Activated CD4-positive, alpha-beta memory T cell treated with anti-CD3 and anti-CD28 coated beads for 36 hours (primary cell): ENCODE measurements at places on chromosomes 1 and 21. TPM values are rescaled to one million over a fixed set of nuclear protein-coding genes. Genes with fewer than 3 reads are reported as not detected.
A peak's percentile ranks its signal among the peaks of the same experiment; 100 is the strongest.

KRTAP6-1 gene
- total RNA-seq, result not detected

GPR52 gene
- 0.56 TPM for total RNA-seq

- no peaks in the 10 kb centered on the region for H3K27me3 ChIP-seq
- H3K27ac ChIP-seq, result peak overlapping the region; percentile 90
- no peak for DNase-seq
- H3K4me3 ChIP-seq, result peak overlapping the region; percentile 90
These were observed 958 bp downstream of the NFYC start for GRCh38 chr1:40692429-40692895.

GRCh38 chr21:36489776-36490165 lies 9.8 kb upstream of the CLDN14 start:
- H3K27ac ChIP-seq, result no peak overlapping the region
- no peaks in the 10 kb centered on the region for H3K4me1 ChIP-seq
- H3K27me3 ChIP-seq, result peaks cover 12% of the 10 kb centered on the region
- H3K4me3 ChIP-seq, result no peak overlapping the region

DNA sequence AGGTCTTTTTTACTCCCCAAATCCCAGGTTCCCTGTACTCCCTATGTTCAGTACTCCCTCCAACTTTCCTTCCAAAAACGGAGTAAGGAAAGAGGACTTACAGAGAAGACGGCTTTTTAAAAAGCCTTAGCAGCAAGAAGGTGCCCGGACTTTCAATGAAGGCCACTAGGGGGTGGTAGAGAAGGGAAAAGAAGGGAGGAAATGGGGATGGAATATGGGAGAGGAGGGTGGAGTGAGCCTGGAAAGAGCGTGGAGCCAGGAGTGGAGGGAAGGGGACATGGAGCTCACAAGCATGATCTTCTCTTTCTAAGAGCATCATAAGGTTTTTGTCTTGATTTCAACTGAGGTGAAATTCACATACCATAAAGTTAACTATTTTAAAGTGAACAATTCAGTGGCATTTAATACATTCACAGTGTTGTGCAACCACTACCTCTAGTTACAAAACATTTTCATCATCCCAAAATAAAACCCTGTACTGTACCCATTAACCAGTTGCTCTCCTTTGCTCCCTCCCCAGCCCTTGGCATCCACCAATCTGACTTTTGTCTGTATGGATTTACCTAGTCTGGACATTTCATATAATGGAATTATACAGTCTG lies 129.9 kb downstream of the ZNF281 start:
- peak; percentile 40 for DNase-seq
- no peak overlapping the region for H3K4me3 ChIP-seq
- H3K27me3 ChIP-seq, result no peaks in the 10 kb centered on the region
- no peak overlapping the region for H3K27ac ChIP-seq

GRCh38 chr1:210684466-210685294 lies 356.0 kb downstream of the HHAT start:
- no peaks in the 10 kb centered on the region for H3K4me1 ChIP-seq
- no peaks in the 10 kb centered on the region for H3K36me3 ChIP-seq
- H3K27ac ChIP-seq, result no peak overlapping the region
- H3K27me3 ChIP-seq, result no peaks in the 10 kb centered on the region
- peak; percentile 14 for DNase-seq

- H3K36me3 ChIP-seq, result peaks cover 3% of the 10 kb centered on the region
- H3K4me1 ChIP-seq, result peaks cover 4% of the 10 kb centered on the region
- H3K27ac ChIP-seq, result no peak overlapping the region
- DNase-seq, result no peak
- no peaks in the 10 kb centered on the region for H3K27me3 ChIP-seq
These were observed 36.8 kb downstream of the SMYD2 start for GRCh38 chr1:214317734-214318133.

GRCh38 chr1:54340878-54341277 lies 65.3 kb downstream of the SSBP3 start:
- no peaks in the 10 kb centered on the region for H3K36me3 ChIP-seq
- H3K27ac ChIP-seq, result no peak overlapping the region

GRCh38 chr1:55129194-55129728 lies 85.9 kb downstream of the USP24 start:
- no peak for DNase-seq
- no peaks in the 10 kb centered on the region for H3K27me3 ChIP-seq
- H3K27ac ChIP-seq, result no peak overlapping the region
- peaks cover 33% of the 10 kb centered on the region for H3K4me1 ChIP-seq

KCNE1 gene
- 0.21 TPM for total RNA-seq

- no peaks in the 10 kb centered on the region for H3K36me3 ChIP-seq
- peaks cover 22% of the 10 kb centered on the region for H3K4me1 ChIP-seq
- peak overlapping the region; percentile 47 for H3K27ac ChIP-seq
- DNase-seq, result peak; percentile 31
- no peaks in the 10 kb centered on the region for H3K27me3 ChIP-seq
These were observed 5.7 kb upstream of the ZDHHC18 start for GRCh38 chr1:26820784-26821269.

GRCh38 chr1:94039871-94040569 lies 80.9 kb downstream of the ABCA4 start:
- DNase-seq, result no peak
- H3K36me3 ChIP-seq, result no peaks in the 10 kb centered on the region
- peaks cover 18% of the 10 kb centered on the region for H3K4me1 ChIP-seq
- no peak overlapping the region for H3K27ac ChIP-seq
- peaks cover 35% of the 10 kb centered on the region for H3K27me3 ChIP-seq
- H3K4me3 ChIP-seq, result no peak overlapping the region

SPATA45 gene
- total RNA-seq, result not detected

- peaks cover 41% of the 10 kb centered on the region for H3K4me1 ChIP-seq
- peak; percentile 52 for DNase-seq
- no peaks in the 10 kb centered on the region for H3K27me3 ChIP-seq
- H3K36me3 ChIP-seq, result peaks cover 33% of the 10 kb centered on the region
These were observed 1.7 kb downstream of the KIAA2013 start for GRCh38 chr1:11924334-11925195.

- no peak overlapping the region for H3K4me3 ChIP-seq
- no peak overlapping the region for H3K27ac ChIP-seq
- DNase-seq, result no peak
- no peaks in the 10 kb centered on the region for H3K4me1 ChIP-seq
- no peaks in the 10 kb centered on the region for H3K27me3 ChIP-seq
These were observed 220.1 kb downstream of the COL24A1 start for GRCh38 chr1:85936470-85936869.

DNA sequence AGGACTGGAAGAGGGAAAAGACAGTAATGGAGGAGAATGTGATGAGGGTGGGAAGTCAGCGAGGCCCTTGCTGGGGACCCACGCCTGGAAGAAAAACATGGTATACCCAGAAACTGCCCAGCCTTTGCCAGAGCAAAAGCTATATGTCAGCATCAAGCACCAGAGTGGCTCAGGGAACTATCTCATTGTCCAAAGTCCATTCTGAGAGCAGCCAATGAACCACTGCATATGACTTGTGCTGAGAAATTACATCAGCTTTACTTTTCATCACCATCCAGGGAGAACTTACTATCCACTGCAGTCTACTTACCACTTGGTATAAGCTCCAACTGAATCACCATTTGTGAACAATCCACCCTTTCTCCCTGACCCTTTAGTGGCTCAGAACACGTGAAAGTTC lies 148.1 kb downstream of the TTLL7 start:
- no peaks in the 10 kb centered on the region for H3K27me3 ChIP-seq
- no peaks in the 10 kb centered on the region for H3K36me3 ChIP-seq
- no peak overlapping the region for H3K27ac ChIP-seq
- no peak overlapping the region for H3K4me3 ChIP-seq
- no peak for DNase-seq

- peak; percentile 92 for DNase-seq
- H3K4me1 ChIP-seq, result peaks cover 29% of the 10 kb centered on the region
- no peaks in the 10 kb centered on the region for H3K36me3 ChIP-seq
- peak within 1 kb of the TSS; percentile 89 for H3K27ac ChIP-seq
- H3K4me3 ChIP-seq, result peak within 1 kb of the TSS; percentile 83
These were observed at the start of gene MTX1 for GRCh38 chr1:155208541-155209311. TSS of gene MTX1 (plus strand) at chr1:155208695. CDS start at chr1:155208805, 110 bp downstream.

GRCh38 chr1:231800108-231800507 lies 173.5 kb downstream of the DISC1 start:
- H3K27me3 ChIP-seq, result no peaks in the 10 kb centered on the region
- H3K4me3 ChIP-seq, result no peak overlapping the region
- no peak overlapping the region for H3K27ac ChIP-seq
- no peaks in the 10 kb centered on the region for H3K4me1 ChIP-seq
- DNase-seq, result no peak

OLFML2B gene
- total RNA-seq, result not detected

- H3K27ac ChIP-seq, result no peak overlapping the region
- H3K36me3 ChIP-seq, result no peaks in the 10 kb centered on the region
- H3K27me3 ChIP-seq, result peaks cover 2% of the 10 kb centered on the region
- H3K4me1 ChIP-seq, result no peaks in the 10 kb centered on the region
- DNase-seq, result no peak
These were observed 5.1 kb upstream of the REG4 start for GRCh38 chr1:119816407-119816806.

GPATCH4 gene
- total RNA-seq, result 40.2 TPM

GRCh38 chr1:25743164-25744139 lies 56.5 kb upstream of the SELENON start:
- H3K36me3 ChIP-seq, result no peaks in the 10 kb centered on the region
- peaks cover 7% of the 10 kb centered on the region for H3K4me1 ChIP-seq
- H3K4me3 ChIP-seq, result no peak overlapping the region
- no peak for DNase-seq

DNA sequence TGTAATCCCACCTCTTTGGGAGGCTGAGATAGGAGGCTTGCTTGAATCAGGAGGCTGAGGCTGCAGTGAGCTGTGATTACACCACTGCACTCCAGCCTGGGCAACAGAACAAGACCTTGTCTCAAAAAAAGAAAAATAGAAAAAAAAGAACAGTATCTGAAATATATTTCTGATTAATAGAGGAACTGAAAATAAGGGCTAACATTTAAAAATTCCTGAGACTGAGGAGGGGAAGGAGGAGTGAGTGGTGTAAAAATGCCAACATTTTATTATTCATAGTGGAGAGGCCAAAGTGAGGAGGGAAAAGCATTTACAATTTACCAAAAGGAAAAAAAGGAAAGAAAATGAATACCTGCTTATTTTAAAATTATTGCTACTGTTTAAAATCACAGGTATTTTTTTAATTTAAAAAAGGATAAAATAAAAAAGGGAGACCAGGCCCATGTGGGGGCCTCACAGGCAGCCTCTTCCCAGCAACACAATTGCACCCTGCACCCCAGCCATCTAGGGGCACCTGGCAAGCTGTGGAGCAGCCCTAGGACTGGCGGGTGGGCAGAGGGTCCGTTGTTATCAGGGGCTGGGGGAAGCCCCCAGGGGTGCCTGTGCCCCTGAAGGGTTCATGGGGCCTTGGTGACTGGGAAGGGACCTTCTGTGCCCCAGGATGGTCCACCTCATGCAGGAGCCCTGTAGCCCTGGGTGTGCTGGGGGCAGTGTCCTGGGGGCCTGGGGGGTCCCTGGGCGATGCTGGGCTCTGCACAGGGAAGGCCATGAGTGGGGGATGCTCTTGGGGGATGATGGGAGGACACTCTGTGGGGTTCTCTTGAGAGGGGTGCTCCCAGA lies 34.8 kb upstream of the ADARB1 start:
- peaks cover 2% of the 10 kb centered on the region for H3K36me3 ChIP-seq
- no peak for DNase-seq
- H3K4me3 ChIP-seq, result no peak overlapping the region
- H3K27me3 ChIP-seq, result peaks cover 12% of the 10 kb centered on the region

DNA sequence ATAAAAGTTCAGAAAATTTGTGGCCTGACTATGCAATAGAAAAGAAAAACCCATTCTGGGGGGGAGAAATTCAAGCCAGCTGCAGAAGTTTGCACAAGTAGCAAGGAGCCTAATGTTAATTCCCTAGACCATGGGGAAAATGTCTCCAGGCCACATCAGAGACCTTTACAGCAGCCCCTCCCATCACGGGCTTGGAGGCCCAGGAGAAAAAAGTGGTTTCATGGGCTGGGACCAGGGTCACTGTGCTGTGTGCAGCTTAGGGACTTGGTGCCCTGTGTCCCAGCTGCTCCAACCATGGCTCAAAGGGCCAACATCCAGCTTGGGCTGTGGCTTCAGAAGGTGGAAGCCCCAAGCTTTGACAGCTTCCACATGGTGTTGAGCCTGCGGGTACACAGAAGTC lies 42.0 kb downstream of the IL23R start:
- H3K36me3 ChIP-seq, result peaks cover 26% of the 10 kb centered on the region
- H3K27ac ChIP-seq, result no peak overlapping the region
- H3K27me3 ChIP-seq, result no peaks in the 10 kb centered on the region
- no peak overlapping the region for H3K4me3 ChIP-seq

CEP170 gene
- 51.5 TPM for total RNA-seq

KIF17 gene
- total RNA-seq, result not detected

DNA sequence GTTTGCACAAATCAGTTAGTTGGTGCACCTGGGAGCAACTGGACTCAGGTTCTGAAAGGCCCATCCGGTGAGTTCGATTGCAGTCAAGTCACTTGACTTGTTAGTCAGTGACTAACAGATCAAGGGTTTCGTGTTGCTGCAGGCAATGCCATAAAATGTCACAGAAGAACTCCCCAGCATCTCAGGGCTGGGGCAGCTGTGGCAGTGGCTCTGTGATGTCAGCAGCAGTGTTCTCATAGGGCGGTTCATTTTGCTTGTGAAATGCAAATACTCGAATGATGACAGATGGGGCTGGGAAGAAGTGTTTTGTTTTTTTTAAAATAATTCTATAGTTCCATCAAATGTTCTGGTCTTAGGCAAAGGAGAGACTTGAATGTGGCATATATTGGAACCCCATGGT lies 287.8 kb downstream of the LMX1A start:
- H3K36me3 ChIP-seq, result no peaks in the 10 kb centered on the region
- DNase-seq, result no peak
- no peak overlapping the region for H3K4me3 ChIP-seq
- H3K4me1 ChIP-seq, result no peaks in the 10 kb centered on the region

DNA sequence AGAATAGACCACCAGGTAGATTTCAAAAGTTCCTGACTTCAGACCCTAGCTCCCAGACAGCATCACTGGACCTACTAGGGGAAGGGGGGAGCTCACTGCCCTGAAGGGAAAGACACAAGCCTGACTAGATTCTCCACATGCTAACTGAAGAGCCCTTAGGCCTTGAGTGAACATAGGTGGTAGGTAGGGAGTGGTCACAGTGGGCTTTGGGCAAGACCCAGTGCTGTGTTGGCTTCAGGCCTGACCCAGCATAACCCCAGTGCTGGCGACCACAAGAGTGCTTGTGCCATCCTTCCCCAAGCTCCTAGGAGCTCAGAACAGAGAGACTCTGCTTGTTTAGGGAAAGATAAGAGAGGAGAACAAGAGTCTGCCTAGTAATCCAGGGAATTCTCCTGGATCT lies 51.1 kb upstream of the ACADM start:
- no peaks in the 10 kb centered on the region for H3K36me3 ChIP-seq
- H3K27me3 ChIP-seq, result peaks cover 6% of the 10 kb centered on the region
- no peaks in the 10 kb centered on the region for H3K4me1 ChIP-seq
- no peak for DNase-seq
- H3K27ac ChIP-seq, result no peak overlapping the region

DNA sequence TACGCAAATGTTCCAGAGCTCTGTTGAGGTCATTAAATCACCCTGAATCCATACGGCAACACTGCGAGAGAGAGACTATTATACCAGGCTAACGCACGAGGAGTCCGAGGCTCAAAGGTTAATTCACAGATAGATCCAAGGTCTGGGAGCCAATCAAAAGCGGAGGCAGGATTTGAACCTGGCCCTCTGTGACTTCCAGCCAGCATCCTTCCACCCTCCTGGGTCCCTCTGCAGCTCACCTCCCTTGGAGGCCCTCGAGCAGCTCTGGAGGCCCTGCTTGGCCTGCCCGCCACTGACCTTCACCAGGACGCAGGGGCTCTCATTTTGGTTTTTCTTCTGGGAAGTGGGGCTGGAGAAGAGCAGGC lies 42.1 kb downstream of the KIAA1614 start:
- DNase-seq, result no peak
- no peak overlapping the region for H3K27ac ChIP-seq
- H3K4me1 ChIP-seq, result peaks cover 8% of the 10 kb centered on the region
- peak overlapping the region; percentile 59 for H3K4me3 ChIP-seq
- H3K27me3 ChIP-seq, result no peaks in the 10 kb centered on the region
- H3K36me3 ChIP-seq, result peaks cover 14% of the 10 kb centered on the region
